ENCODE measurements at places on chromosomes 4 and X. TPM values are rescaled to one million over a fixed set of nuclear protein-coding genes. Genes with fewer than 3 reads are reported as not detected.

CPEB2 gene
- 25.1 TPM for total RNA-seq

TRIM75 gene
- not detected for total RNA-seq

DOK7 gene
- total RNA-seq: 0.49 TPM

DCAF8L2 gene
- not detected for total RNA-seq

BMP15 gene
- total RNA-seq: not detected

ZFP42 gene
- not detected for total RNA-seq

RAI2 gene
- total RNA-seq: 3.4 TPM

SLC6A14 gene
- total RNA-seq: not detected

SLC9B1 gene
- total RNA-seq: 6.4 TPM

NUDT11 gene
- total RNA-seq: 63.4 TPM

STPG2 gene
- total RNA-seq: 3.7 TPM

STS gene
- total RNA-seq: 8.4 TPM

ETDB gene
- total RNA-seq: not detected

MAGEB1 gene
- not detected for total RNA-seq

TMPRSS11F gene
- not detected for total RNA-seq

FHIP1A gene
- 3.7 TPM for total RNA-seq

LAP3 gene
- total RNA-seq: 34.4 TPM

RBMXL3 gene
- total RNA-seq: not detected

IL2RG gene
- total RNA-seq: 0.25 TPM

HAND2 gene
- total RNA-seq: not detected

ARHGAP36 gene
- total RNA-seq: under 0.01 TPM

MAMLD1 gene
- 3.7 TPM for total RNA-seq

KLHL13 gene
- 35.2 TPM for total RNA-seq

PRSS12 gene
- 43.3 TPM for total RNA-seq

DMRTC1 gene
- not detected for total RNA-seq

Data from temporal lobe (tissue), 4 donors.